ENCODE measurements at places on chromosomes 16 and 17. TPM values are rescaled to one million over a fixed set of nuclear protein-coding genes. Genes with fewer than 3 reads are reported as not detected.

DNA sequence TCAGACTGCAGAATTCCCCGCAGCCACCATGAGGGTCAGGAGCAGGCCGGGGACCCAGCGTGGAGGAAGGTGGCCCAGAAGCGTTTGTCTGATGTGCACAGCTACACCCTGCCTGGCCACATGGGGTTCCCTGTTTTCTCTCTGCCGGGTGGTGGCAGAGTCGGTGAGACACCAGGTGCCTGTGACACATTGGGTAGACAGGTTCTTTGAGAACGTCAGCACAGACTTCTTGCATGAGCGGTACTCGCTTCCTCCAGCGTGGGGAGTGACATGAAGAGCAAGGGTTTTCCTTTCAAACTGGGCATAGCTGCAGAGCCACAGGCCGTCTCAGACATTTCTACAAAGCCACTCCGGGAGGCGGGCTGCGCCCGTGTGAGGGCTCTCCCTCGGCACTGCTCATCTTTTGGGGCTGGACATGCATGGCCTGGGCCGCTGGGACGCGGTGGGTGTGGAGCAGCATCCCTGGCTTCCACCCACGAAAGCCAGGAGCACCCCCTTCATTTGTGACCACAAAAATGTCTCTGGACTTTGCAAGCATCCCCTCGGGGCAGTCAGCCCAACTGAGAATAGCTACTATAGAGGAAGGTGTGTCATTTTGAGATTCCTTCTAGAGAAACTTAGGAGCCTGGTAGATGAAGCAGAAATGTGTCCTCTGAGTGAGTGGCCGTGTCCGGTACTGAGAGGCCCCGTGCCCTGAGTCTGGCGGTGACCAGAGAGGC is 26.0 kb downstream of the NME3 start:
- DNase-seq: no peak

- DNase-seq: no peak
Observed at GRCh38 chr17:80283116-80283852, 22.6 kb downstream of the RNF213 start.

DNA sequence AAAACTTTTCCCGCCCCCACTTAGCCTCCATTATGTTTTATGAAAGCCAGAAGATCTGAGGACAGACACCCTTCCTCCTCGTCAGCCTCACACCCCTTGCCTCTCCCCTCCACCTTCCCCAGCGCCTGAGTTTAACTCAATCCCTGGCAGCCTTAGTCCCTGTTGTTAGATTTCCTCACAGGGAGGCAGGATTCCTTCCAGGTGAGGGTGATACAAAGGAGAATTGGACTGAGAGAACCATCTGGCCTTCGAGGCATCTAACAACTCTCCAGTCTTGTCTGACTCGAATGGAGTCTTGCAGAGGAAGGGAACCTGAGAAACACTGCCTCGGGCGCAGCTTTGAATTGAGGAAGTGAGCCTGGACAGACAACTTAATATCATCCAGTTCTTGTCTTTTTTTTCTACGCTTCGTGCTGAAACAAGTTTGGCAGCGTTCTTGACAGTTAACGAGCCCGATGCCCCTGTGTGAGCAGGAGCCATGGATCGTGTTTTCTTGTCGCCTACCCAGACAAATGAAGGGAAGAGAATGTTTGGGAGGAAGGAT is 1.3 kb upstream of the ZNF768 start:
- DNase-seq: no peak

DNA sequence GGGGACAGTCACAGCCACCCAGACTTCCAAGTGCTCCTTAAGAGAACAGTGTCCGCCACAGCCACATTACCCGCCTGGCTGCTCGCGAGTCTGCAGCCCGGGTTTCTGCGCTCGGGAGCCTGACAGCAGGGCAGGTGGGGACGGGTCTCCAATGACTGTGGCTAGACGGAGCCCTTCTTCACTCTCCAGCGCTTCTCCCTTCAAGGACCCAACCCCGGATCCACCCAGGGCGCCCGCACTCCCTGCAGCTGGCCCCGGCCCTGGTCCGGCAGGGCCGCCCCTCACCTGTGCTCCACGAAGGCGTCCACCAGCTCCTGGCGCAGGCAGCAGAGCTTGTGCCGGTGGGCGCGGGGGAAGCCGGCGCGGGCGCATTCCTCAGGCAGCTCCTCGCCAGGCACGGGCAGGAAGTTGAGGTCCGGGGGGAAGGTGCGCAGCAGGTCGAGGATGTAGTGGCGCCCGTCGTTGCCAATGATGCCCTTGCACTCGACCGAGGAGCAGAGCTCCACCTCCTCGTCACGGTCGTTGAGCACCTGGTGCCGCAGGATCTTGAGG is 13.9 kb downstream of the CLUH start:
- no peak for DNase-seq

DNA sequence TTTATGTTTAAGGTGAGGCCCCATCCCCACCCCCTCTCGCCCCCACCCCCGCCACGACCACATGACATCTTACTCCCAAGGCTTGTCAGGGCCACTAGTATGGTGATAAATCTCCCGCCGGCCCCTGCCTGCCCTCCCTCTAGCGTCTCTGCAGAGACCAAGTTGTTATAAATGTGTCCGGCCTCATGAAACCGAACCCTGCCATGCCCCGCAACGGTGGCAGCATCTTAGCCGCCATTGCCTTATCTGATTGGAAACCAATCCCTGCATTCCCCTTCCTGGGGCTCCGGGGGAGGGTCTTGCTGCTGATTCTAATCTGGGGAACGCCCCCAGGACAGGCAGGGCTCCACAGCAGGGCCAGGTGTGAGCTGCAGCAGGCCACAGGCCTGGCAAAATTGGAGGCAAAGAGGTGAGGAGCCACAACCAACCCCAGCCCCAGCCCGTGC is 352.4 kb downstream of the C16orf95 start:
- DNase-seq: no peak

GRCh38 chr17:30170415-30170987 is 53.9 kb downstream of the NSRP1 start:
- DNase-seq: no peak

DNA sequence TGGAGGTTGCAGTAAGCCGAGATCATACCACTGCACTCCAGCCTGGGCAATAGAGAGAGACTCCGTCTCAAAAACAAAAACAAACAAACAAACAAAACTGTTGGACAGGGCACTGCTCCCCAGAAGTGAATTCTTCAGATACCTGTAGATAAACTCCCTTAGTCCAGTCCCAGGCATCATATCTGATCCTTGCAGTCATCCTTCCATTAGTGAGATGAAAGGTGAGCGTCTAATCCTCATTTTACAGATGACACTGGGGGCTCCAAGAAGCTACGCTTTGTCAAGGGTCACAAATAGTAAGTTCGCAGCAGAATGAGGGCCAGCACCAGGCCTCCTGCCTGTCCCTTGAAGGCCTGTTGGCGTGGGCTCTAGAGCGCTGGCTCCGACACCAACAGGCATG is 102.0 kb downstream of the OR1D5 start:
- DNase-seq: no peak

DNA sequence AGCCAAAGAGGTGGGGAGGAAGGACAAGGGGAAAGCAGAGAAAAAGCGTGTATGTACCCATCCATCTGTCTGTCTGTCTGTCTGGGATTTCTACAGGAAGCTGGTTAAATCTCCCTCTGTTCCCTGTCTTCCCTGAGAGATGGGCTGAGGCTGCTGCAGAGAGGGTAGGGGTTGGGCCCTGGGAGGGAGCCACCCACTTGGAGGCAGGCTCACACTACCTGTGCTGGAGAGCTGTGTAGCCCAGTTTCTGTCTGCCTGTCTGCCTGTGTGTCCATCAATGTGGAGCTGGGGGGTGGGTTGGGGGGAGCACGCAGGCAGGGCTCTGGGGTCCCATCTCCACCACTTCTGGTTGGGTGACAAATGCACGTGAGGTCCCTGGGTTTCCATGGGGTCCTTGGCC is 18.6 kb upstream of the C17orf113 start:
- DNase-seq: no peak

GRCh38 chr16:89352091-89352681 is 134.7 kb downstream of the ZNF778 start:
- no peak for DNase-seq

- DNase-seq: no peak
Observed at GRCh38 chr16:81796035-81796434, 16.9 kb downstream of the PLCG2 start.

DNA sequence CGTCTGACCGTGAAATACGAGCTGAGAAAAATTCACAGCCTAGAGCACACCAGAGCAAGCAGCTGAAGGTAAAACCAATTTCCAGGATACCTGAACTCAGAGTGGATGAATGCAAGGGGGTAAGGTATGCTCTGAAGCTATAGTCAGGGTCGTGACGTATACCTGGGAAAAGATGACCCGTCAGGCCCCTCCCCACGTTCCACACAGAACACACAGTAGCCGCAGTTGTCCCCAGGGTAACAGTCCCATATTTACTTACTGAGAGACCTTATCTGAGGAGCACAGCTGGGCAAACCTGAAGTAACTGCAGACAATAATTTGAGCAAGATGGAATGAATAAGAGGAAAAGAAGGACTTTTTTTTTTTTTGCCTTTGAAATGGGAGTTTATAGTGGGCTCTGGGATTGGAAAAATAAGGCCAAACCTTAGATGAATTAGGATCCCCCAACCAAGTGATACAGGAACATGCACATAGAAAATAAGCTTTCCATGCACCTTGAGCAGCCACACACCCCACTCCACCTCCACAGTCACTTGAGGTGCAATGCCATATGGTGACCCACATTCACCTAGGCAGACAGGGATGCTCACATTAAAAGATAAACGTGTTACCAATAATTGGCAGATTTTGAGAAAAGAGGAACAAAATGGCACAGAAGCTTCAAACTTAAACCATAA is 38.0 kb downstream of the ABCA6 start:
- no peak for DNase-seq

DNA sequence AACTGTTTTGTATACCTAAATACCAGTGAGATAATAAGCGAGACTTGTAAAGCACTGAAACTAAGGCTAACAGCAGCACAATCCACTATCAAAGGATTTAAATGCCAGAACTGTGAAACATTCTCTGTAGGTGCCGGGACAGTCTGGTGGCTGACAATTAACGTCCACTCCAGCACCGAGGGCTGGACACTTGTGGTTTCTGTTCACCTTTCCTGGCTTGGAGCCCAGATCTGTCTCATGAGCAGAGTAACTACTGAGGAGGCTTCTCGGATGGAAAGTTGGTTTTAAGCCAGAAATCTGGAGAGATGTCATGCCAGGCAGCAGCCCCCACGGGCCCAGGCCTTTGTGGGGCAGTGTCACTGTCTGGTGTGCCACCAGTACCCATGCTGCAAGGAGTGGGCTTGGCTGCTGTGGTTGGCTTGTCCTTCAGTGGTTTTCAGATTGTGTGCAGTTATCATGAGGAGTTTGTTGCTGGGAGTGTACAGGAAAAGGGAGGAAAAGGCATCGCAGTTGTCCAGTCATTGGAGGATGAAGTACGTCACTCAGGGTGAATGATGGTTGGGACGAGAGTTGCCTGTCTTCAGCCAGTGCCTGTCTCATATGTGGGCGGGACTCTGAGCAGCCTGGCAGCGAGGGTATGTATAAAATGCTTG is 35.5 kb downstream of the UBN1 start:
- no peak for DNase-seq

- no peak for DNase-seq
Observed at GRCh38 chr16:85651629-85652430, 36.9 kb downstream of the GINS2 start.

GRCh38 chr17:21817791-21818364 is 125.6 kb downstream of the KCNJ18 start:
- DNase-seq: no peak

GRCh38 chr17:42251115-42251514 is 25.1 kb downstream of the STAT5B start:
- no peak for DNase-seq

GRCh38 chr16:56606071-56606475 is 2.3 kb upstream of the MT2A start:
- no peak for DNase-seq

GRCh38 chr17:32451879-32452278 is 7.6 kb downstream of the PSMD11 start:
- no peak for DNase-seq

DNA sequence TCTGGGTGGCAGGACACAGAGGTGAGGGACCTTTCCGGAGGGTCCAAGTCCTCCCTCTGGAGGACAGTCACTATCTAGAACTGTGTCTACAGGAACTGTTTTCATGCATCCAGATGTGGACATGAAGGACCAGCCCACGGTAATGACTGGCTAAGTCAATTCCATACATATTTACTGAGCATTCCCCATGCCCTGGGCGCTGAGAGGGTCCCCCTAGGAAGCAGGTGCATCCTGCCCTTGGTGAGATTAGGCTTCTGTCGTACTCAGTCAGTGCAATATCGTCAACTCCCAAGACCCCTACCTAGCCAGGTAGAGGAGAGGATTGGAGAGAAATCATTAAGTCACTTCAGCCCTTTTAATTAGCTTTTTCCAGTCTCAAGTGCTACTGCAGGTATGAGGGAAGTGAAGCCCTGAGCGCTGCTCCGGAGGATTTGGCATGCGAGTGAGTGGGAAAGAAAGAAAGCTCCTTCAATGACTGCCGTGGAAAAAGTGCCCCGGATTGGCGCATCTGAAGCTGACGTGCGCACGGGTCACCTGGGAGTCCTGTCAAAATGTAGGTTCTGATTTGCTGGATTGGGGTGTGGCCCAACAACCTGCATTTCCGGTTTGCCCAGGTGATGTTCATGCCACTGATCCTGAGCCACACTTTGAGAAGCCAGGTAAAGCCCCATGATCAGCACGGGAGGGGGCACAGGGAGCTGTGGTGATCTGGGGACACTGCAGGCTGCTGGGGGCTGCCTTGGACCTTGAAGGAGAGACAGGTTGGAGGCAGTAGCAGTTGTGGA is 367.4 kb upstream of the TNRC6C start:
- no peak for DNase-seq

- DNase-seq: no peak
Observed at GRCh38 chr16:8713635-8714172, 39.3 kb downstream of the ABAT start.

- DNase-seq: no peak
Observed at GRCh38 chr17:76553178-76553908, 13.5 kb downstream of the PRCD start.

DNA sequence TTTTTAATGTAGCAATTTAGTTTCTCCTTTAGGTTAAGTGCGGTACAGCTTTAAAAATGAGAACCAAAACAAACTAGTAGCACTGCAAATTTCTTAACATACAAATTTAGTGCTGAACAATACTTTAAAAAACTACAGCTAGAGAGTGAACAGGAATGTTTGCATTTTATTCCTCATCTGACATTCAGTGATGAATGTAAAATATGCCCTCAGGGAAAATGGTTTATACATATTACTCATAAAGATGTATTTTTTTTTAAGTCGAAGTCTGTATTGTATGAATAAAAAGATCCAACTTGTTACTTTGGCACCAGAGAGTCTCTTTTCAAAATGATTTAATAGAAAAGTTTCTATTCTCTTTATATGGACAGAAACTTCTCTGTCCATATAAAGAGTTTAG is 96.8 kb downstream of the BRIP1 start:
- DNase-seq: no peak

Gene CCL7
- polyA plus RNA-seq: not detected

Gene SEPTIN12
- polyA plus RNA-seq: 0.24 TPM

Gene ACSM5
- not detected for polyA plus RNA-seq

Gene RAC3
- 299 TPM for polyA plus RNA-seq

Gene B4GALNT2
- not detected for polyA plus RNA-seq

Gene C16orf86
- 1.4 TPM for polyA plus RNA-seq

Gene CLEC10A
- polyA plus RNA-seq: not detected

Gene CCL8
- not detected for polyA plus RNA-seq

Gene MYL11
- polyA plus RNA-seq: 1.4 TPM

Gene TTC19
- 9.9 TPM for polyA plus RNA-seq

Gene CTRL
- polyA plus RNA-seq: 4.2 TPM

Gene KRT36
- polyA plus RNA-seq: not detected
